ENCODE measurements at places on chromosomes 4 and X.

GRCh38 chrX:1075741-1076140, 136.7 kb downstream of the CRLF2 start:
- DNase-seq = no peak

- DNase-seq = no peak
Observed at GRCh38 chr4:117755438-117755837, 278.8 kb upstream of the NDST3 start.

DNA sequence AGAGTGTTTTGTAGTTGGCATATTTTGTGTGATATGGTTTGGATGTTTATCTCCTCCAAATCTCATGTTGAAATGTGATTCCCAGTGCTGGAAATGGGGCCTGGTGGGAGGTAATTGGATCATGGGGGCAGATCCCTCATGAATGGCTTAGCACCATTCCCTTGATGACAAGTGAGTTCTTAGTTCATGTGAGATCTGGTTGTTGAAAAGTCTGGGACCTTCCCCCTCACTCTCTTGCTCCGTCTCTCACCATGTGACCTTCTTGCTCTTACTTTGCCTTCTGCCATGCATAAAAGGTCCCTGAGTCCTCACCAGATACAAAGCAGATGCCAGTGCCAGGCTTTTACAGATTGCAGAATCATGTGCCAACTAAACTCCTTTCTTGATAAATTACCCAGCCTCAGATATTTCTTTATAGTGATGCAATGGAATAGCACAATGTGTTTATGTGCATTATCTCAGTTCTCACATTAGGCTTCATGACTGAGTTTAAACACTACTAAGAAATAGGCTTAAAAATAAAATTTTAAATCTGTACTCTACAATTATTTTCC, 1348.8 kb downstream of the STIM2 start:
- no peak for DNase-seq

- DNase-seq = no peak
Observed at GRCh38 chrX:153853902-153854267, 23.5 kb upstream of the PDZD4 start.

GRCh38 chr4:5750946-5751665, 40.1 kb downstream of the EVC start:
- DNase-seq = no peak

DNA sequence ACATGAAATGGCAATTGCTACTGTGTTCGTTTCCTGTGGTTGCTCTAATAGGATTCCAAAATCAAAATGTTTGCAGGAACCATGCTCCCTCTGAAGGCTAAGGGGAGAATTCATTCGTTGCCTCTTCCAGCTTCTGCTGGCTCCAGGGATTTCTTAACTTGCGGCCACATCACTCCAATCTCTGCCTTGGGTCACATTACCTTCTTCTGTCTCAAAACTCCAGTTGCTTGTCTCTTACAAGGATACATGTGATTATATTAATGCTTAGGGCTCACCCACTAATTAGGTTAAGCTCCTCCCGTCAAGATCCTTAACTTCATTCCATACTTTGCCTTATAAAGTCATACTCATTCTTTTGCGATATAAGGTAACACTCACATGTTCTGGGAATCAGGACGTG, 208.4 kb downstream of the RBM46 start:
- DNase-seq = no peak

- DNase-seq = no peak
Observed at GRCh38 chr4:126779001-126779400, 853.8 kb upstream of the INTU start.

DNA sequence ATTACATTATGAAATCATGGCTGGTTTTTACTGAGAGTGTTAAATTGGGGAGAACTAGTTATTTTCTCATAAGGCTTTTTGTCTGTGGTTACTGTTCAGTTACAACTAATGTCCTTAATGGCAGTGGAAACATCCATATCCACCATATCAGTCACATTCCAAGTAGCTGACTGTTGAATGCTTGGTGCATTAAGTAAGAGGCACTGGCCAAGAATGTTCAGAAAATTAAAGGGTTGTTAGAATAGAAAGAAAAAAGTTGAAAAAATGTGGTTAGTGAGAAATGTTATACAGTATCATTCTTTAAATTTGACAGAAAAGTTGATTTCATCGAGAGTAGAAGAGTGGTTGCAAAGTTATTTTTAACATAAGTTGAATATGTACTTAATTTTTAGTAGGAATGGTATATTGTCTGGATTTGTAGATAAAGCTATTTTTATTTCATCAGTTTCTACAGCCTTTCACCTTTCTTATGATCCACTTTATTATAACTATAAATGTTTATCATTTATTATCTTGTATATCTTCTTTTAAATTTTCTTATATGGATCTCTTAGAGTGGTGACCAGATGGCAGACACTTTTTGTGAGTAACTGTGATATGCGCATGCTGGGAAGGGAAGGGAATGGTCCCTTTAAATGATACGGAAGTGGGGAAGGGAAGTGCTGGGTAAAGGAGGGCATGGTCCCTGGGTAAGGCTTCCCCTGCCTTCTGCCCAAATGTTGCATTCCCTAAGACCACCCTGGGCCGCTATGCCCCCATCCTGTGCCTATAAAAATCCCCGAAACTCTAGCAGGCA, 2407.1 kb downstream of the ARAP2 start:
- DNase-seq = no peak

DNA sequence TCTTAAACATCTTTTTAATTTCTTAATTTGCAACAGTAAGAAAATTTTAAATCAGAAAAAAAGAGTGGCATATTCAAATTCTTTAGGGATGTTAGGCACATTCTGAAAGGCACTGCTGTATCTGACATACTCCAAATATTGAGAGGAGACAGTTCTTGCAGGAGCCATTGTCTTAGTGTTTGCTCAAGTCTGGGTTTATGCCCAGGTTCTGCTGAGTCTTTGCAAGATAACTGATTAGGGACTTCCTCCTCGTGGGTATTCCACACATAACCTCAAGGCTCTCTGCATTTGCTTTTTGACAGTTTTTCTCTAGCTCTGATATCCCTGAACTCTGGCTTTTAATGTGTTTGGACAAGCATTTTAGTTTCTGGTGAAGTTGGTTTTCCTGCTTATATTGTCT, 52.6 kb downstream of the RPS3A start:
- no peak for DNase-seq

GRCh38 chrX:52437212-52437611, 58.4 kb upstream of the XAGE1A start:
- DNase-seq = no peak
